ENCODE measurements at places on chromosomes 13 and 19. TPM values are rescaled to one million over a fixed set of nuclear protein-coding genes. Genes with fewer than 3 reads are reported as not detected.

RNU6-9 gene
- not detected for total RNA-seq

URAD gene
- total RNA-seq = not detected

NTF4 gene
- 0.16 TPM for total RNA-seq

F2RL3 gene
- total RNA-seq = 0.09 TPM

VSTM2B gene
- not detected for total RNA-seq

ZNF419 gene
- total RNA-seq = 14.2 TPM

FDX2 gene
- total RNA-seq = 20.3 TPM

SIGLEC6 gene
- total RNA-seq = not detected

PPP1R37 gene
- 32.2 TPM for total RNA-seq

TMEM86B gene
- 1.5 TPM for total RNA-seq

ZNF154 gene
- total RNA-seq = 2.8 TPM

MBD3L2 gene
- not detected for total RNA-seq

CNN2 gene
- 152 TPM for total RNA-seq

CCL25 gene
- 0.16 TPM for total RNA-seq

YJEFN3 gene
- total RNA-seq = 0.17 TPM

TGFBR3L gene
- 1.7 TPM for total RNA-seq

TUBB4A gene
- not detected for total RNA-seq

All from bronchial smooth muscle cell (primary cell).